ENCODE measurements at places on chromosomes 5 and 9.

DNA sequence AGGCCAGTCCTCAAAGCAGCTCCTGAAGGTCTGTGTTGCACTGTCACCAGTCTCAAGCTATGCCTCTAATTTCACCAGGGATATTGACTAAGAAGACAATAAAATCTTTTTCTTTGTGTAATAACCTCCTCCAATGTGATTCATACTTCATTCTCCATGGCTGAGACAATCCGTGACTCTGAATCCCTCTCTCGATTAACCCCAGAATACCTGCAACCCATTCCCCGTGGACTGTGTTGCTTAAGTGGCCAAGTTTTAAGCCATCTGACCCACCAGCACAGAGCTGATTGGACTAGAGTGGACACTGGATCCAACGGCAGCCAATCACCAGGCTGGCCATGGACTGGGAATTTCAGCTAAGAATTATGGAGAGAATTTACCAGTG, 5.4 kb upstream of the CCIN start:
- DNase-seq: no peak

GRCh38 chr9:73038613-73039012, 85.8 kb upstream of the ALDH1A1 start:
- no peak for DNase-seq

DNA sequence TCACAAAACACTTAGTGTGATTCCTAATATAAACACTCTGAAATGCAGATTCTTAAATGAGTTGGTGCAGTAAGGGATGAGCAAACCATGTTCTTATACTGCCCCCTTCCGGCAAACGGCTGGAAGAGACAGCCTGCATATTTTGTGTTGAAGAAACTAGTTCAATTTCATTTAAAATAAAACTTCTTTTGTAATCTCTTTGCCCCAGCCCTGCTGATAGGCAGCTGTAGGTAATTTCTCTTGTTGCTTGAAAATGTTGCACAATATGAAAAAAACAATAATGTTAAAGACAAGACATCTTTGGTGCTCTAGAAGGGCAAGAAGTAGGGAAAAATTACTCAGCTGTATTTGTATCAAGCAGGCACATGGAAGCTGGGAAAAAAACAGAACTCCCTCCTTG, 89.7 kb upstream of the CCNG1 start:
- peak; percentile 34 for DNase-seq

- DNase-seq: no peak
Observed at GRCh38 chr5:160547872-160548271, 126.2 kb downstream of the PTTG1 start.

- DNase-seq: no peak
Observed at GRCh38 chr5:75568202-75568601, 43.1 kb upstream of the ANKDD1B start.

GRCh38 chr5:63310644-63311043, 651.6 kb downstream of the HTR1A start:
- DNase-seq: no peak

DNA sequence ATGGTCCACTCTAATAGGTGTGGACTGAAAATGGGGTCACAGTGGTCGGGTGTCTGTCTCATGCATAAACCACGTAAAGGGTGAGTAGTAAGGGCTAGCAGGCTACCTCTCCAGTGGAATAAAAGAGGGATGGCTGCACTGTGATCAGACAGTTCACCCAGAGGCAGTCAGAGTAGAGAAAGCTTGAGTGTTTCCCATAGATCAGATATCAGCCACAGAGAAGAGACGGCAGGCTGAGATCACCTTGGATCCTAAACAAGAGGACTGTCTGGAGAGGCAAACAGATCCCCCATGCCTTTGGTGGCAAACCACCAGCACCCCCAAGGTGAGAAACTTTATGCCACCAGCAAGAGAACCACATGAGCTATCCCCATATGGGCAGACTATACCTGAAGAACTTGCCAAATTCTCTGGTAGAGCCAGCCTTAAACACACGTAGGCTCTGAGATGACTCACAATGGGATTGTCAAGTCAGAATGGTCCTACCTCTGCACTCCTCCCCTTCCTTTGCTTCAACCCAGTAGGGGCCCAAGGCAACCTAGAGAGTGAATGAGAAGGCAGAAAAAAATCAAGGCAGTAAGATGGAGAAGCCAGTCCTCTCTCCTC, 205.2 kb upstream of the MAP3K1 start:
- DNase-seq: no peak

- DNase-seq: no peak
Observed at GRCh38 chr5:95731571-95732554, 727 bp downstream of the RHOBTB3 start.

- no peak for DNase-seq
Observed at GRCh38 chr9:94847486-94847885, 121.0 kb downstream of the AOPEP start.

DNA sequence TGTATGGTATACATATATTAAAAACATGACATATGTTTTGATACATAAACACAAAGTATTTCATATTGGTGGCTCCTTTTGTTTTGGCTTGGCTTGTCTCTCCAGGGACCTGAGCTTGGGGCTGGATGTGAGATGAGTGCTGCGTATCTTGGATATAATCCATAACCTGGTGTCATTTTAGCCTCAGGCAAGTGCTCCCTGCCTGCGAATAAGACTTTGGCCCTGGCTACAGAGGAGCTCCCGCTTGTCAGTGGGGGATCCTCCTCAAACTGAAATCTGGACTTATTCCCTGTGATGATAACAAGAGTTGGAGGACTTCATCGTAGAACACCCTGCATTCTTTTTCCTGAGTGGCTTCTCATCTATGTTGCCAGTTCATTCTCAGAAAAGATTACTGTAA, 341.7 kb upstream of the CLINT1 start:
- DNase-seq: no peak

DNA sequence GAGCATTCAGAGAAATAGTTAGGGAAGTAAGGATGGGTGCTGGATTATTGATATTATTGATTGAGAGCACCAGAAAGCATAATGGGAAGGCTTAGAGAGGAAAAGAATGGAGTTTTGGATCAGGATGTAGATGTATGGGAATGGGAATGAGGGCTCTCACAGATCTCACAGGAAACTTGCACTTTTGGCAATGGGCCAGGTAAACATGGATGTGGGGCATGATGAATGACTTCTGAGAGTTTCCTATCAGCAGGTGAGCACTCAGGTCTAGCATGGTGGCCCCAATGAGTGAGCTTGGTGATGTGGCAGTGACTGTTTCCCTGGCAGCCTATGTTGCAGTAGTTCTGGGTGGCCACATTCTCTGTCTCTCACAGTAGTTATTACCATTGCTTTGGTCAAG, 283.8 kb downstream of the FBXL7 start:
- no peak for DNase-seq

DNA sequence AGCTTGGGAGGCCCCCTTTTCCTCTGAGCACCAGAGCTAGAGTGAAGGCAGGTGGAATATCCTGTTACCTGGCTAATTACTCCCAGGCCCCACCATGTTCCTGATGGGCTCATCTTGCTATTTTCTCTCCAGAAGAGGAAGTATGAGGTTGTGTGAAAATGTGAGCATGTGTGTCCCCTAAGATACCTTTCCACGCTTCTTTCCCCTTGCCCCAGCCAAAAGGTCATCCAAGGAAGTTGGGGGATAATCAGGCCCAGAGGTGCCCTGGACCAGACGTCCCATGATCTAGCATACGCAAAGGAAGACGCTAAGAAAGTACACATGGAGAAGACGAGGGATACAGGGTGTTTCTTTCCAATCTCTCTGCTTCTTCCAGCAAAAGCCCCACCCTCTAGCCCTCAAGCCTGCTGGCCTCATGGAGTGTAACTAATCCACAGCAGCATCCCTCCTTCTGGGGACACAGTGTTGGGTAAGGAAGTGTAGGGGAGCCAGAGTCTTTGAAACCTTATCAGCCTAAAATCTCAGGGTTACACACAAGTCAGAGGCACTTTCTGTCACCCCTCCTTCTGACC, 115.3 kb downstream of the SLC1A3 start:
- no peak for DNase-seq

GRCh38 chr9:35757226-35757891, 3.3 kb upstream of the MSMP start:
- DNase-seq: peak; percentile 29

- DNase-seq: no peak
Observed at GRCh38 chr5:73766902-73767301, 140.9 kb downstream of the ARHGEF28 start.

GRCh38 chr5:151707567-151707966, 20.9 kb upstream of the SPARC start:
- DNase-seq: no peak

GRCh38 chr9:134653259-134654009, 11.8 kb downstream of the COL5A1 start:
- DNase-seq: no peak

GRCh38 chr5:76622973-76623596, at the start of gene F2RL2:
TSS of gene F2RL2 (minus strand) at chr5:76623403. CDS start at chr5:76623230, 173 bp downstream.
- no peak for DNase-seq

GRCh38 chr5:149578896-149579295, 2.4 kb upstream of the ARHGEF37 start:
- DNase-seq: no peak

GRCh38 chr9:123523845-123524244, 167.8 kb downstream of the CRB2 start:
- no peak for DNase-seq

DNA sequence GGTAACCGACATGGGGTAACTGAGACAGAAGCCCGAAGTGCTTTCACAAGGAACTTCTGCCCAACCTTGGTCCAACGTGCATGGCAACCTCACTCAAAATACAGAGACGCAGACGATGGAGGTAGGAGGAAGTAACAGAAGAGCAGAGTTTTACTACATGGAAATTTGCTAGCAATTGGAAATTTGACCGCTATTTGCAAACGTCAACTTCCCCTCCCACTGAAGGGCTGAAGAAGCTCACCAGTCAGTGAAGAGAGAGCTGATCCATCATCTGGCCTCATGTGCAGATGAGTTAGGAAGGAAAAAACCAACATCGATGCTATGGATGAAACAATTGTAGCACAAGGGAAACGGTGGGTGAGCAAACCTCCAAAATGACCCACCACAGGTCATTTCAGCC, 196.7 kb downstream of the RGS3 start:
- DNase-seq: no peak

DNA sequence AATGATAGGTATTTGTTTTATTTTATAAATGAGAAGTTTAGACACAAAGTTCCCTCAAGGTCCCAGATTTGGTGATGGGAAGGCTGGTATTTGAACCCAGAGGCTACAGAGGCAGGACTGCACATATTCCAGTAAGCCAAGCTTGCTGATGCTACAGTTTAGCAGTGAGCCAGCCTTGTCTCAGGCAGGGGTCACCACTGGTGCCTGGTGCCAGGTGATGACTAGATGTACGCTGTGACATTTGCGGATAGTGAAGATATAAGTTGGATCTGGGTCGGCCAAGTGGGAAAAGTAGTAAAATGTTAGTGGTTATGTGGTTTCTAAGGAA, 143.9 kb downstream of the AOPEP start:
- no peak for DNase-seq

GRCh38 chr5:156366521-156366920, 39.6 kb downstream of the SGCD start:
- no peak for DNase-seq

DNA sequence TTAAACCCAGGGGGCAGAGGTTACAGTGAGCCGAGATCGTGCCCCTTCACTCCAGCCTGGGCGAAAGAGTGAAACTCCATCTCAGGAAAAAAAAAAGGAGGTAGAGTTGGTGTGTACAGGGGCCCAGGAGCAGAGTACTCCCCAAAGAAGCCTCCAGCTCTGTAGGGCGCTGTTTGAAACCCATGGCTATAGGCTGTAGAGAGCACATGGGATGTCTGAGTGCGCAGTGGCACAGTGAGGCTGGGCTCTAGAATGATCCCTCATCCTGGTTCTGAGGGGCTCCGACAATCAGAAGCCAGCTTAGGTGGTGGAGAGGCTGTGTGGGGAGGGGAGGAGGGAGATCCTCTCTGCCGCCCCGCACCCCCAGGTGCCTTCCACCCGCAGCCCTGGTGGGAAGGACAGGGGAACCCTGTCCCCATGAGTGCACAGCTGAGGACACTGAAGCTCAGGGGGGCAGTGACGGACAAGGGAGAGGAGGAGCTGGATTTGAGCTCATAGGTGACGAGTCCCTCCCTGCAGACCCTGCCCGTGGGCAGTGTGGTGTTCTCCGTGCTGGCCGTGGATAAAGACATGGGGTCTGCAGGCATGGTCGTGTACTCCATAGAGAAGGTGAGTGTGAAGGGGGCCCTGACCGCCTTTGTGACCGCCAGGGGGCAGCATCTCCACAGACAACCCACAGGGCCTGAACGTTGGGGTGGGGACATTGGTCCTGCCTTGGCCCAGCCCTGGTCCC, 24.6 kb downstream of the CDHR2 start:
- DNase-seq: peak; percentile 86

- DNase-seq: no peak
Observed at GRCh38 chr9:69131682-69132081, 42.4 kb upstream of the TJP2 start.

- DNase-seq: no peak
Observed at GRCh38 chr9:77488439-77489126, 159.5 kb downstream of the GNA14 start.

DNA sequence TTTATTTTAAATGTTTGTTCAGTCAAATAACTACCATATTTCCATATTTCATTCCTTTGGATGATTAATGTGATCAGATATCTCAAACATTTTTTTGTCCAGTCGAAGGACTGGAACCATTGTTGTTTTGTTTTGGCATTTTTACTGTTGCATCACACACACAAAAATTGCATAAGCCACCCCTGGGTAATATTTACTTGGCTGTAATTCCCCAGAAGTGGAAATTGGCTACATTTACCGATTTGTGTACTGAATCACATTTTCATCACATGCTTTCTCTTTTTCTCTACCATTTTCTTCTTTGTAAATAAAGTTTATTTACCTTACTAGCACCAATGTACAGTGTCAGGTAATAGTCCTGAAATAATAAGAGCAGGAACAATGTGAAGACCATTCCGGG, 1729.7 kb upstream of the WWC1 start:
- DNase-seq: no peak

GRCh38 chr9:35464141-35465025, 25.5 kb upstream of the RUSC2 start:
- DNase-seq: no peak

GRCh38 chr5:74576941-74577456, 63.5 kb downstream of the ENC1 start:
- DNase-seq: peak; percentile 37

DNA sequence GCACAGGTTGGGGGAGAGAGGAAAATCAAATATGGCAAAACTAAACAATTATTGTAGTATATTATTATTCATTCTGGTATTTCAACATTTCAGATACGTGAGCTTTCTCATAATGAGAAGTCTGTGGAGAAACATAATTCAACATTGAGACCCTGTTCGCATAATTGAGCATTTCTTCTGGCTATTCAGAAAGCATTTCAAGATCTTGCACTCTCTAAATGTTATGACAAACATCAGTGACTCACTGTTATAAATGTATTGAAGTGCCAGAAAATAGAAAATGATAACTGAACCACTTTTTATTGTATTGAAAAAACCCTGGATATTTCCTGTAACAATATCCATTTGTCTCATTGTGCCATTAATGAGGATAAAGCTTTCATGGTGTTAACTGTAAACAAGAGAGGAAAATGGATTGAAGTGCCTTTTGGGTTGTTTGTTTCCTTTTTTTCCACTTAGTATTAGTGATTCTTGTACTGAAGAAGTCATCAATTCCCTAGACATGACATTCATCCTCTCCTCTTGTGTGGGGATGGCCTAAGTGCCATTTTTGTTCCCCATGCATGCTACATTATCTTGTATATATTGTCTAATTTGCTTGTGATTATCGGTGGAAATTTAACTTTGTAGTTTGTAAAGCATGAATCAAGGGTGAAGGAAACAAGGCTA, 124.6 kb downstream of the CAMK4 start:
- DNase-seq: no peak
